Immature natural killer cell (primary cell): ENCODE measurements at places on chromosomes 1 and 21.
A peak's percentile ranks its signal among the peaks of the same experiment; 100 is the strongest.

- DNase-seq, result no peak
- no peak overlapping the region for H3K4me3 ChIP-seq
- H3K36me3 ChIP-seq, result peaks cover 25% of the 10 kb centered on the region
- H3K4me1 ChIP-seq, result no peaks in the 10 kb centered on the region
These were observed 10.8 kb upstream of the SHISA4 start for GRCh38 chr1:201877877-201878401.

GRCh38 chr1:199161766-199162303, 523.0 kb downstream of the PTPRC start:
- no peaks in the 10 kb centered on the region for H3K27me3 ChIP-seq
- H3K36me3 ChIP-seq, result no peaks in the 10 kb centered on the region
- peaks cover 55% of the 10 kb centered on the region for H3K4me1 ChIP-seq
- peak overlapping the region; percentile 77 for H3K27ac ChIP-seq

DNA sequence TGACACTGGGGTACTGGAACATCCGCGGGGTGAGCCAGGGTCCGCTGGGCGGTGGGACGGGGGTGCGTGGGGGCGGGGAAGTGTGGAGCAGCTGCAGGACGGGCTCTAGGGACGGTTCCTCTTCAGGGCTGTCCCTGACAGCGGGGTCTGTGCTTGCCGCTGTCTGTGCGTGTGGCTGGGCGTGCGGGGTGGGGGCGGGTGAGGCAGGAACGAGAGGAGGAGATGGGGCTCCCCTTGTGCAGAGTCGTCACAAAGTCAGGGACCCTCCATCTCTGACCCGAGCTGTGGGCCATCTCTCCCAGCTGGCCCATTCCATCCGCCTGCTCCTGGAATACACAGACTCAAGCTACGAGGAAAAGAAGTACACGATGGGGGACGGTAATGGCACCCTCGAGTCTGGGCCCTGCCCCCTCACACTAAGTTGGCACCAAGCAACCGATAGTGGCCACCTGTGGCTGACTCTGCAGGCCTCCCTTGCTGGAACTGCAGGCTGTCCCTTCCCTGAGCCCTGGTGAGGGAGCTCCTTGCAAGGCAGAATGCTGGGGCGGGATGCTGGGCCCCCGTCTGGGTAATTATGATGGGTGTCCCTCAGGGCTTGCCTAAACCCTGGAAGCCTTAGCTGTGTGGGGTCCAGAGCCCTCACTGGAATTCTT, 392 bp downstream of the GSTM2 start:
- H3K36me3 ChIP-seq, result no peaks in the 10 kb centered on the region
- H3K27ac ChIP-seq, result no peak overlapping the region
- peaks cover 4% of the 10 kb centered on the region for H3K27me3 ChIP-seq
- peaks cover 30% of the 10 kb centered on the region for H3K4me1 ChIP-seq

DNA sequence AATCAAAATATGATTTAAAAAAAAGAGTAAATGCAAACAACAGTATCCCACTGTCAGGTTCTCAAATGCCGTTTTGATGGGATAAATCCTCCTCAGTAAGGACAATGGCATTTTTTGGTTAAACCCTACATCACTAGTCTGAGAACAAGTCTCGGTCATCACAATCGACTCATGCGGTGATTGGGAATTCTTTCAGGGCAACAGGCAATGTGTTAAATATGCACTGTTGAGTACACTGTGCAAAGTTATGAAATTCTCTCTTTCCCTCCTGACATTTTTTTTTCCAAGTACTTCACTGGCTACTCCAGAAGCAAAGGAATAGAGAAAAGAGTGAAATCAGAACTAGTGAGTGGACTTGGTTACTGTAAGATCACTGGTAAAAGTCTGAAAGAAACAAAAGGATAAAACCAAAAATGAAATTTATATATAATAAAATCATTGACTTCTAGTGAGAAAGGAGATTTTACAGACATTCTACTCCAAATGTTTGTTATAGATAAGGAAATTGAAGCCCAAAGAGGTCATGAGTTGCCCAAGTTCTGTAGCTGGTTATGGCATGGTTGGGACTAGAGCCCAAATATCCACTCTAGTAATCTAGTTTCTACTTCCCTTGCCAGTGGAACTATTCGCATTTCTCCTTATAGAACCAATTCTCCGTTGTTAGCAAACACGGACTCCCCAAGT, 111.3 kb downstream of the TGFBR3 start:
- peaks cover 5% of the 10 kb centered on the region for H3K27me3 ChIP-seq
- no peak overlapping the region for H3K4me3 ChIP-seq
- DNase-seq, result no peak
- H3K4me1 ChIP-seq, result peaks cover 86% of the 10 kb centered on the region

- no peak overlapping the region for H3K4me3 ChIP-seq
- peak overlapping the region; percentile 34 for H3K27ac ChIP-seq
- peaks cover 31% of the 10 kb centered on the region for H3K4me1 ChIP-seq
- no peak for DNase-seq
- H3K36me3 ChIP-seq, result no peaks in the 10 kb centered on the region
These were observed 48.5 kb upstream of the DMRTB1 start for GRCh38 chr1:53410701-53411100.

DNA sequence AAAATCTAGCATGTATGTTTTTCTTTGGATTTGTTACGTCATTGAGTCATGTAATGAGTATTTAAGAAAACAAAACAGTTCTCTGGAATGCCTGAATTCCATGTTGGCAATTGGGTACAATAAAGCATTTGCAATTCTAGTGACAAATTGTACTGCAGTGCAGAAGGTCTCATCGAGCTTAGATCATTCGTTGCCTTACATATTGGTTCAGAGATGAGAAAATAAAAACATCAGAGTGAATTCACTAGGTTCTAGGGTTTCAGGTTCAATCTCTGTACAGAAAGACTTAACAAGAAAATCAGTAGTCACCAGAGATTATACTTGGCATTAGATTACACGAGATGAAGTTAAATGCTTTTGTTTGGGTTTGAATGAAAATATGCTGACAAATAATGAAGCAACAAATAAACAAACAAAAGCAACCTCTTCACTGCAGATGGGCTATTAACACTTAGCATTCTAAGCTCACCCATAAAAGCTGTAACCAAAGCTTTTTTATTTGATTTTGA, 124.7 kb downstream of the RYR2 start:
- DNase-seq, result no peak
- H3K4me3 ChIP-seq, result no peak overlapping the region
- H3K36me3 ChIP-seq, result no peaks in the 10 kb centered on the region
- H3K27ac ChIP-seq, result no peak overlapping the region

DNA sequence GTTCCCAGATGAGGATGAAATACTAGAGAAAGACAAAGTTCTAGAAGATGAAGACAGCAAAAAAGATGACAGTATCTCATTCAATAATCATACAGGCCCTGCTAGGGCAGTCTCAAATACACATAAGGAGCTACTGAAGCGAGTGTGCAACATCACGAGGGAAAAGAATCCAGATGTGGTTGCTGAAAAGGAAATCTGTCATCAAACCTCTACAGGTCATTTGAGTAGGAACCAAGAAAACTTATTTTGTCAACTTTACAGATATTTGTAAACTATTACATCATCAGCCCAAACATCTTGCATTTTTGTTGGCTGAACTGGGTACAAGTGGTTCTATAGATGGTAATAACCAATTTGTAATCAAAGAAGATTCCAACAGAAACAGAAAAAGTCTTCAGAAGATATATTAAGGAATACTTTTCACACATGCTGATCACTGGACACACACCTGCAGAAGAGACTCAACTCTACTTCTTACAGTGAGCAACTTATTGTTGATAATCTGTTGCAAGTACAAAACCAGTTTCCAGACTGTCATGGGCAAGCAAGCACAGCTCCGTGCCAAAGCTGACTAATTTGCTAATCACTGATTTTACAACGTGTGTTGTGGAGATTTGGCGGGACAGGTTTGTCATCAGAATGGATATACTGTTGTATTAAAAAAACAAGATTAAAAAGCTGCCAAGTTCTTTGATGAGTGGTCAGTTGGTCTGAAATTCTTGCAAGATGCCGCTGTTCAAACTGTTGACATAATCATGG, 42.1 kb downstream of the TRIM33 start:
- H3K4me1 ChIP-seq, result peaks cover 94% of the 10 kb centered on the region
- H3K36me3 ChIP-seq, result peaks cover 5% of the 10 kb centered on the region
- H3K27me3 ChIP-seq, result no peaks in the 10 kb centered on the region
- H3K27ac ChIP-seq, result peak overlapping the region; percentile 69

- no peak for DNase-seq
- H3K36me3 ChIP-seq, result no peaks in the 10 kb centered on the region
- no peak overlapping the region for H3K27ac ChIP-seq
- no peak overlapping the region for H3K4me3 ChIP-seq
These were observed 26.3 kb upstream of the DISP1 start for GRCh38 chr1:222788402-222789156.

GRCh38 chr1:184322253-184322652, 64.6 kb upstream of the C1orf21 start:
- no peak overlapping the region for H3K4me3 ChIP-seq
- no peaks in the 10 kb centered on the region for H3K4me1 ChIP-seq
- DNase-seq, result no peak
- H3K27ac ChIP-seq, result no peak overlapping the region
- no peaks in the 10 kb centered on the region for H3K36me3 ChIP-seq

GRCh38 chr1:185495007-185495406, 178.0 kb upstream of the IVNS1ABP start:
- H3K27ac ChIP-seq, result no peak overlapping the region
- no peaks in the 10 kb centered on the region for H3K27me3 ChIP-seq
- no peak for DNase-seq
- no peak overlapping the region for H3K4me3 ChIP-seq
- no peaks in the 10 kb centered on the region for H3K36me3 ChIP-seq
- peaks cover 4% of the 10 kb centered on the region for H3K4me1 ChIP-seq

- H3K27ac ChIP-seq, result no peak overlapping the region
- H3K4me1 ChIP-seq, result no peaks in the 10 kb centered on the region
- no peak for DNase-seq
- H3K36me3 ChIP-seq, result no peaks in the 10 kb centered on the region
- no peak overlapping the region for H3K4me3 ChIP-seq
These were observed 21.3 kb downstream of the SERINC2 start for GRCh38 chr1:31434101-31434871.

GRCh38 chr1:201061886-201062285, 38.4 kb upstream of the KIF21B start:
- no peaks in the 10 kb centered on the region for H3K4me1 ChIP-seq
- H3K27me3 ChIP-seq, result no peaks in the 10 kb centered on the region
- DNase-seq, result no peak
- H3K27ac ChIP-seq, result no peak overlapping the region

DNA sequence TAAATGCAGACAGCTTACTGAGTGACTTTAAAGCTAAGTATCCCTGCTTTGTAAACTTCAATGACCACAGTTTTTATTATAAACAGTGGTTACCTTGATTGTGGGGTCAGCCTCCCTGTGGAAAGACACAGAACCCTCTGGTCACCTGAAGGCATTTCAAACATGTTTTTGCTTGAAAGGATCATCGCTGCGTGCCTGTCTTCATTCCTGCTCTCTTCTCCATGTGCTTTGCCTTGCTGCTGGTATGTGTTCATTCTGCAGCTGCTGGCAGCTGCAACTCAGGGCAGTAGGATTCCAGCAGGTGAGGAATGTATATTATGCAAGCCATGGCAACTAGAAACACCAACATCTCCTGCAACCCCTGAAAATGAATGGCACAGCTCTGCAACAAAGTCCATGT, 81.0 kb upstream of the VAV3 start:
- H3K4me1 ChIP-seq, result peaks cover 44% of the 10 kb centered on the region
- H3K36me3 ChIP-seq, result peaks cover 11% of the 10 kb centered on the region
- DNase-seq, result no peak
- no peak overlapping the region for H3K27ac ChIP-seq

DNA sequence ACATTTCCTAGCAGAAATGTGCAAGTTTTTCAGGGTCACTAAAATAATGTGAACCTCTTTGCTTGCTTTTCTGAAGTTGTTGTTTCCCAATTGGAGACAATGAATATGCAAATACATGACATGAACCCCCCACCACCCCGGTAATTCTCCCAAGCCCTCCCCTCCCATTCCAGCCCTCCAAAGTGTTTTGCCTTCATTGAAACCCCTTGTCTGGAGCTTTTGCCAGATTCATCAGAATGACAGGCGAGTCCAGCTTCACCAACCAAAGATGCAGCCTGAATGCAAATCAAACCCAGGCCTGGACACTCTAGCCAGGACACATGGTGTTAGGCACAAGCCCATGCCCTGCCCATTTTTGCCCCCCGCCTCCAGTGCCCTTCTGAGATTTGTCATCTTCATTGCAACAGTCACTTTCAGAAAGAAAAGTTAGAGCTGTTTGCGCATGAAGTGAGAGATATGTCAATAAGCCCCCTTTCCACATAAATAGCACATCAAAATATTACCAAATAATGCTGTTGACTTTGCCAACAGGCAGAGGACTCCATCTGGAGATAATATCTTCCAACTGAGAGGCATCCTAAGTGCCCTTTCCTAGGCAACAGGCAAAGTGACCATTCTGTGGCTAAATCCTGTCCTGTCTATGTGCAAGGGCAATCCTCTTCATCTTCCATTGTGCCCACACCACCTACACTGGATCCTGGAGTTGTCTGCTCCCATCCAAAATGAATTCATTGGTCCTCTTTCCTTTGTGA, 145.6 kb upstream of the NFIA start:
- H3K27me3 ChIP-seq, result peaks cover 2% of the 10 kb centered on the region
- H3K4me3 ChIP-seq, result no peak overlapping the region
- H3K27ac ChIP-seq, result no peak overlapping the region
- H3K36me3 ChIP-seq, result no peaks in the 10 kb centered on the region
- DNase-seq, result no peak
